ENCODE measurements at places on chromosomes 2 and 18.

GRCh38 chr2:102782933-102783332, 21.1 kb downstream of the TMEM182 start:
- DNase-seq: no peak

DNA sequence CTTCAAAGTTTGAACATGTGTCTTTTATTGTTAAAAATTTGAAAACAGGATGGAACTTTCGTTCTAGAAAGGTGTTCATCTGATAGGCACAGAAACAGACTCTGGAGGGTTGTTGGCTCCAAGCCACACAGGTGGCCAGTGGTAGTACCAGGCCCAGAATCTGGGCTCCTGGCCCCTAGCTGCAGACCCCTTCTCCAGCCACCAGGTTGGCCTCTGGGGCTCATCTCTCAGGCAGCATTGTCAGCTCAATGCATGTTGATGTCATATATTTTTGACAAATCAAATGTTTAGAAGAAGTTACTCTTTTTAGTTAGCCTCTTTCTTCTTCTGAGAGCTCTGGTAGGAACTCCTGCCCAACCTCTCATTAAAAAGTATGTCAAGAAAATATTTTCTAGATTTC, 34.5 kb upstream of the CHRNA1 start:
- DNase-seq: no peak

- DNase-seq: no peak
Observed at GRCh38 chr2:239433777-239434403, 33.1 kb upstream of the HDAC4 start.

DNA sequence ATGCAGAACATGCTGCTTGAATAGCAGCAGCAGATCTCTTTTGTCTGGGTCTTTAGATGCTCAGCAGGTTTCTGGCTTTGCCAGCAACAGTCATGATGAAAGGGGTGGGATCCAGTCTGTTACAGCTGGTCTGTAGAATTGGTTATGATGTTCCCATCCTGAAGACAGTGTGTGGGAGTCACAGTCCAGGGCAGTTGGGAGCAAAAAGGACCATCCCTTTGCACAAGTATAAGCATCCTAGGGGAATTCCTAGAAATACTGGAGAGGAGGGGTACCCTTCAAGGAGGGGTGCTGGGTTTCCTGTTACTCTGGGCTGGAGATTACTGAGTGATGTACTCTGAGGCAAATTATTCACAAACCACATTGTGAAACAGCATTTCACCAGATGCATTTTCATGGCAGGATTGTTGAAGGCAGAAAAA, 119.9 kb upstream of the RND3 start:
- DNase-seq: no peak

DNA sequence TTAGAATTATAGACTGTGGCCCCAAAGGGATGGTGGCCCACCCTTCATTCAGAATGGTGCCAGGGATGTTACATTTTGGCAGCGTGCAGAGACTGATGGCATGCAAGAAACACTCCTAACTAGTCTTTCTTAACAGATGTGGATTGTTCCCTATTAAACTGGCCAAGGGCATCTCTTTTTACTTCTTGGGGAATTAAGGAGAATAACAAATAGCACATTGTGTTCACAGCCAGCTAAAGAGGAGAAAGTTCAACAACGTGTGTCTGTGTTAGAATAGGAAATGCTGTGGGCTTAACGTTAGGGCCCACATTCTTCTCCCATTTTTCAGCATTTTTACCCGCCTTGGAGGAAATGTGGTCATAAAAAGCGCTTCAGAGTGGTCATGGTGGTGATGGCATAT, 404.8 kb downstream of the CDH2 start:
- DNase-seq: no peak

GRCh38 chr2:63651356-63651755, 62.6 kb downstream of the MDH1 start:
- no peak for DNase-seq

DNA sequence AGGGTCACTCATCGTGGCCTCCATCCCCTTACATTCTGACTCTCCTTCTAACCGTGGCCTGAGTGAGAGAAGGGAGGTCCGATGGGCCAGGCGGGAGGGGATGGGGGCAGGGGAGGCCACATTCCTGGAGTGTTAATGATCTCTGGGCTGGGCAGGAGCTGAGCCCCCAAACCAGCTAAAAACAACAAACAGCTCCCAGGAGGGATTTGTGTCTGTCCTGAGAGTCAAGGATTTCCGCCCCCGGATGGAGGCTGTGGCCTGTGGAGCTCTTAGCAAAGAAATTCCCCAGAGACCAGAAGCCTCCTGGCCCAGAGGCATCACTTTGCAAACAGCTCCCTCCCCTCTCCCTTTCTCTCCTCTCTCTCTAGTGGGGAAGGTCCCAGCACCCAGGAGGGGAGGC, 23.5 kb downstream of the EMX1 start:
- no peak for DNase-seq

DNA sequence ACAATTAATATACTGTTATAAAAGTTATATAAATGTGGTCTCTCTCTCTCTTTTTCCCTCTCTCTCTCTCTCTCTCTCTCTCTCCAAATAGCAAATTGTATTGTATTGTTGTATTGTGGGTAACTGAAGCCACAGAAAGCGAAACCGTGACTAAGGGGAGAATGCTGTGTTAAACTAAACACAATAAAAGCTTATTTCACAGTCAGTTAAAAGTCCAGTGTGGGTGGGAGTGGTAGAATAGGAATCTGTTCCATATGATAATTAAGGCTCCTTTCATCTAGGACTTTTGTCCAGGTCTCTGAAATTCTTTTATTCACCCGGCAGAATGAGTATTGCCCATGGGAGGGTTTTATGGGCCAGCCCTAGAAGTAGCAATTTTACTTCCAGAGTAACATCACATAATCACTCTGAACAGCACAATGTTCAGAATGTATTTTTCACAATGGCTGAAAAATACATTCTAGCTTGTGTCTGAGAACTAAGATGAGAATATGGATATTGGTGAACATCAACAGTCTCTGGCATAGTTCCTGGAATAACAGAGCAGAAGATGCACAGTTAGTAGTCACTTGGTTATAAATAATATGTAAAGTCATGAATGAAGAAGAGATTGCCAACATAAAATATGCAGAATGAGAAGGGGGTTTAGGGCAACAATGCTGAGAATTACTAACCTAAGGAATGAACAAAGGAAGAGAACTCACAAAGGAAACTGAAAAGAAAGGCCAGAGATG, 399.1 kb downstream of the PLCL1 start:
- DNase-seq: no peak

- no peak for DNase-seq
Observed at GRCh38 chr2:18536100-18536499, 24.4 kb downstream of the RDH14 start.

- peak; percentile 9 for DNase-seq
Observed at GRCh38 chr2:84022810-84023431, 436.2 kb downstream of the SUCLG1 start.

Data from iPS DF 19.7 (cell line).